CD4-positive, alpha-beta memory T cell (primary cell): ENCODE measurements at places on chromosomes 16 and 17.

DNA sequence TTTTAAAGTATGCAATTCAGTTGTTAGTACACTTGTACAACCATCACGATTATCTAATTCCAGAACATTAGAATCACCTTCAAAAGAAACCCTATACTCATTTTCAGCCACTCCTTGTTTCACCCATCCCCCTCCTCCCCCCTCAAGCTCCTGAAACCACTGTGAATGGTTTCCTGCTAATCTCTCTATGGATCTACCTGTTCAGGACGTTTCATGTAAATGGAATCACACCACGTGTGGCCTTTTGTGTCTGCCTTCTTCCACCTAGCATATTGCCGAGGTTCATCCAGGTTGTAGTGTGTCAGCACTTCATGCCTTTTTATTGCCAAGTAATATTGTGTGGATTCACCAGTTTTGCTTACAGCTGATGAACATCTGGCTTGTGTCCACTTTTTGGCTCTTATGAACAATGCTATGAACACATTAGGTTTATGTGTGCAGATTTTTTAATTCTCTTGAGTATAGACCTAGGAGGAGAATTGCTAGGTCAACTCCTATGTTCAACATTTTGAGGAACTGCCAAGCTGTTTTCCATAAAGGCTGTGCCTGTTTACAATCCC, 17.8 kb downstream of the EIF4A3 start:
- H3K4me3 ChIP-seq = no peak overlapping the region
- no peak overlapping the region for H3K27ac ChIP-seq
- H3K4me1 ChIP-seq = no peaks in the 10 kb centered on the region
- H3K27me3 ChIP-seq = no peaks in the 10 kb centered on the region

DNA sequence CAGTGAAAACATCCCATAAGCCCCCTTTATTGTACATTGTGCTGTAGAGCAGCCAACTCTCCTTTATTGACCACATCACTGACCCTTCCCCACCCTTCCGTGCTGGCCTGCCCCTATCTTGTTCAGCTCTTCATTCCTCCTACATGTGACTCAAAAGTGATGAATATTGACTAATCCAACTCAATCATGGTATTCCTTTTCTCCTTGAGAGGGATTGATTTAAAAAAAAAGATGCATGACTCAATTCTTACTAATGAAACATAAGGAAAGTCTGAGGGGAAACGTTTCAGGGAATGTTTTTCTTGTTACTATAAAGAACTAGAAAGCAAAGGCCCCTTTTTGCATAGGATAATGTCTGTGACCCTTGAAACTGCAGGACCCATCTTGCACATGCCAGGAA, 125.2 kb upstream of the SOX9 start:
- H3K4me1 ChIP-seq = no peaks in the 10 kb centered on the region
- no peaks in the 10 kb centered on the region for H3K27me3 ChIP-seq
- DNase-seq = no peak
- no peak overlapping the region for H3K4me3 ChIP-seq
- no peaks in the 10 kb centered on the region for H3K36me3 ChIP-seq

DNA sequence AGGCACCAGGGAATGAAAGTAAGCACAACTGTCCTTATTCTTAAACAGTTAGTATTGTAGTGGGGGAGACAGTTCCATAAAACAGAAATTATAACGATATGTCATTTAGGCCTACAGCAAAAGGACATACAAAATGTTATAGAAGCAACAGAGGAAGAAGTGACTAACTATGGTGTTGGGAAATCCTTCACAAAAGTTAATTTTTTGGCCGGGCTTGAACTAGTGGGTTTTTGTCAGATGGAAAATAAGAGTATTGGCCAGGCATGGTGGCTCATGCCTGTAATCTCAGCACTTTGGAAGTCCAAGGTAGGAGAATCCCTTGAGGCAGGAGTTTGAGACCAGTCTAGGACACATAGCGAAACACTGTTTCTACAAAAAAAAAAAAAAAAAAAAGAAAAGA, 127.8 kb downstream of the SSH2 start:
- no peak overlapping the region for H3K4me3 ChIP-seq
- no peak for DNase-seq
- no peak overlapping the region for H3K27ac ChIP-seq
- H3K27me3 ChIP-seq = no peaks in the 10 kb centered on the region
- no peaks in the 10 kb centered on the region for H3K36me3 ChIP-seq

- no peak overlapping the region for H3K4me3 ChIP-seq
- no peak overlapping the region for H3K27ac ChIP-seq
- no peaks in the 10 kb centered on the region for H3K27me3 ChIP-seq
- peaks cover 11% of the 10 kb centered on the region for H3K4me1 ChIP-seq
- no peak for DNase-seq
These were observed 5.7 kb downstream of the KRT13 start for GRCh38 chr17:41499714-41500113.

DNA sequence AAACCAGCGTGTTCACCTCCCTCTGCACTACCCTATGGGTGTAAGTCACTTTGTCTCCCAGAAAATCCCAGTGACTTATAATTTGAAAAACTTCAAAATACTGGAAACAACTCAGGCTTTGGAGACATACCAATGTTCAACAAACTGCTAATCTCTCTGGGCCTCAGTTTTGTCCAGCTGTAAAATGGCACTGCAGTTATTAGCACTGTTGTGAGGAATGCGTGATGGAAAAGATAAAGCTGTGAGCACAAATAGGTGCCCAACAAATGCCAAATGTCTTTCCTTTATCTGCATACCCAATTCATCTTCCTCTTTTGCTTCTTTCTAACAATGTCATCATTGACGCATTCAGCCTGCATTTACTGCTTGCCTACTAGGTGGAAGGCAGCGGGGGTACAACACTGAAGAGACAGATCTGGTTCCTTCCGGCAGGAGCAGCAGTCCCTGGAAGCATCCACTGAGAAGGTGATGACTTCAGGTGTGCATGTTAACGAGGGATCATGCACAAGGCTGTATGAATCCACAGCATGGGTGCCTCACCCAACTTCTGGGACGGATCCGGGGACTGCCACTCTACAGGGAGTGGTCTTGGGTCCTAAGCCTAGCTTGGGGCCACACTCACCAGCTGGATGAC, 63.4 kb downstream of the CYTH1 start:
- no peaks in the 10 kb centered on the region for H3K36me3 ChIP-seq
- H3K4me1 ChIP-seq = peaks cover 100% of the 10 kb centered on the region
- peak overlapping the region; percentile 33 for H3K27ac ChIP-seq
- no peaks in the 10 kb centered on the region for H3K27me3 ChIP-seq

DNA sequence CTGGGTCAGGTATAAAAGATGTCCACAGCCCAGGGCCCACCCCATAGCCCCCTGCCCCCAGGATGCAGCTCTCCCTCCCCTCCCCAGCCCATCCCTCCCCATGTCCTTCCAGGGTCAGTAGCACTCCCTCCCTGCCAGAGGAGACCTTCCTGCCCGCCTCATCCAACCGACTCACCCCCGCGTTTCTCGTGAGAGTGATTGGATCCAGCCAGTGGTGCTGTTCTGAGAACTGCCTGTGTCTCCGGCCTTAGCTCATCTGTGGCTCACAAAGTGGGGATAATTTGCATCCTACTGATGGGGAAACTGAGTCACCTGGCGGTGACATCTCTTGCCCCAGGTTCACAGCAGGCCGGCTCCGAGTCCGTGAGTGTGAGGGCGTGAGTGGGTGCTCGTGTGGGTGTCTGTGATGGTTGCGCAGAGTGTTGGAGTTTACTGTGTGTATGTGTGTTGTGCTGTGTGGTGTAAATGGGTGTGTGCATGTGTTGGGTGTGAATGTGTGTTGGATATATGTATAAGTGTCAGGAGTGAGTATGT, 90.7 kb upstream of the GSE1 start:
- no peaks in the 10 kb centered on the region for H3K4me1 ChIP-seq
- H3K4me3 ChIP-seq = no peak overlapping the region
- H3K27me3 ChIP-seq = no peaks in the 10 kb centered on the region
- H3K27ac ChIP-seq = no peak overlapping the region

DNA sequence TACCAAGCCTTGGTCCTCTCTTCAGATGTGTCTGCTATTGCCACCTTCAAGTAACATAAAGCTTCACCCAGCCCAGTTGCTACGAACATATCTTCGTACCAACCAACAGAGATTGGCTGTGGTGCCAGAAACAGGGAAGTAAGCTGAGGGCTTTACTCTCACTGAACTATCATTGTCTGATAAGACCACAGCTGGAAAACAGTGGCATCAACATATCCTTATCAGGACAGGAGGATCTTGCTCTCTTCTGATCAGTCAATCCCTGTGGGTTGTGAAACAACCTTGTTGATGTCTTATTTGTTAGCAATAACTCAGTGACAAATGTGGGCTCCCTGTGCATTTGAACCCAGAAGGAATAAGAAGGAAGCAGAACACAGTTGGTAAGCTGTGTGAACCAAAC, 446.3 kb upstream of the MAF start:
- no peak for DNase-seq
- no peak overlapping the region for H3K4me3 ChIP-seq
- H3K27me3 ChIP-seq = no peaks in the 10 kb centered on the region
- H3K36me3 ChIP-seq = no peaks in the 10 kb centered on the region

- no peak overlapping the region for H3K4me3 ChIP-seq
- peak; percentile 26 for DNase-seq
- H3K27me3 ChIP-seq = peaks cover 10% of the 10 kb centered on the region
- H3K36me3 ChIP-seq = no peaks in the 10 kb centered on the region
These were observed 4.5 kb downstream of the PMP22 start for GRCh38 chr17:15260376-15261257.

GRCh38 chr17:57071991-57072944, 12.8 kb upstream of the AKAP1 start:
- no peaks in the 10 kb centered on the region for H3K36me3 ChIP-seq
- no peak overlapping the region for H3K27ac ChIP-seq
- no peaks in the 10 kb centered on the region for H3K27me3 ChIP-seq
- H3K4me1 ChIP-seq = no peaks in the 10 kb centered on the region
- H3K4me3 ChIP-seq = no peak overlapping the region

DNA sequence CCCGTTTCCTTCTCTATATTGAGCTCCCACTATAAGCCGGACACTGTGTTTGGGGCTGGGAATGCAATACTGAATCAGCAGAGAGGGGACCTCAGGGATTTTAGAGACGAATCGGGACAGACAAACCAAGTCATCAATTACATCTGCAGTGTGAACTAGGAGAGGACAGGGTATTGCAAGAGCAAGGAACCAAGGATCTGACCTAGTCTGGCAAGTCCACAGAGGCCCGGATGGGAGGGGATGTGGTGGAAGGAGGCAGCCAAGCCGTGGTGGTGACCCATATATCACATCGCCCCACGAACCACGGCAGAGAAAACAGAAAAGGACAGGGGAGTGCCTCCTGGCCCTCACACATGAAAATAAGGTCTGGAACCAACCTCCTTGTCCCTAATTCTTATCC, 28.1 kb upstream of the NXPH3 start:
- H3K36me3 ChIP-seq = no peaks in the 10 kb centered on the region
- no peak overlapping the region for H3K27ac ChIP-seq
- H3K4me3 ChIP-seq = no peak overlapping the region
- no peaks in the 10 kb centered on the region for H3K4me1 ChIP-seq
- no peaks in the 10 kb centered on the region for H3K27me3 ChIP-seq
- DNase-seq = no peak

DNA sequence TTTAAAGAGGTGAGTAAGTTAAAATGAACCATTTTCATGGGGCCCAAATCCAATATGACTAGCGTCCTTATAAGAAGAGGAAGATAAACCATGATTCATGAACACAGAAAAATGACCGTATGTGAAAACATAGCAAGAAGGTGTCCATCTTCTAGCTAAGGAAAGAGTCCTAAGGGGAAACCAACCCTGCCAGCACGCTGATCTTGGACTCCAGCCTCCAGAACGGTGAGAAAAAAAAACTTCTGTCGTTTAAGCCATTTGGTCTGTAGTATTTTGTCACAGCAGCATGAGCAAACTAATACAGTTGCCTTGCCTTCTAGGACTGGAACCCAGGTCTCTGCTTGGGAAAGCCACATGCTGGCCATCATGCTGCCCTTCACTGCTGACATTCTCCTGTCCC, 4.2 kb upstream of the TMEM132E start:
- no peak overlapping the region for H3K27ac ChIP-seq
- DNase-seq = no peak
- H3K36me3 ChIP-seq = no peaks in the 10 kb centered on the region
- peaks cover 4% of the 10 kb centered on the region for H3K4me1 ChIP-seq
- no peak overlapping the region for H3K4me3 ChIP-seq
- H3K27me3 ChIP-seq = peaks cover 34% of the 10 kb centered on the region

- DNase-seq = no peak
- no peaks in the 10 kb centered on the region for H3K36me3 ChIP-seq
- H3K27me3 ChIP-seq = no peaks in the 10 kb centered on the region
These were observed 4.7 kb downstream of the PDE6G start for GRCh38 chr17:81651692-81652091.

GRCh38 chr17:63764716-63765115, 8.7 kb downstream of the CCDC47 start:
- H3K4me3 ChIP-seq = no peak overlapping the region
- H3K27ac ChIP-seq = no peak overlapping the region
- DNase-seq = no peak
- H3K4me1 ChIP-seq = peaks cover 15% of the 10 kb centered on the region
- H3K27me3 ChIP-seq = no peaks in the 10 kb centered on the region
- peaks cover 44% of the 10 kb centered on the region for H3K36me3 ChIP-seq

DNA sequence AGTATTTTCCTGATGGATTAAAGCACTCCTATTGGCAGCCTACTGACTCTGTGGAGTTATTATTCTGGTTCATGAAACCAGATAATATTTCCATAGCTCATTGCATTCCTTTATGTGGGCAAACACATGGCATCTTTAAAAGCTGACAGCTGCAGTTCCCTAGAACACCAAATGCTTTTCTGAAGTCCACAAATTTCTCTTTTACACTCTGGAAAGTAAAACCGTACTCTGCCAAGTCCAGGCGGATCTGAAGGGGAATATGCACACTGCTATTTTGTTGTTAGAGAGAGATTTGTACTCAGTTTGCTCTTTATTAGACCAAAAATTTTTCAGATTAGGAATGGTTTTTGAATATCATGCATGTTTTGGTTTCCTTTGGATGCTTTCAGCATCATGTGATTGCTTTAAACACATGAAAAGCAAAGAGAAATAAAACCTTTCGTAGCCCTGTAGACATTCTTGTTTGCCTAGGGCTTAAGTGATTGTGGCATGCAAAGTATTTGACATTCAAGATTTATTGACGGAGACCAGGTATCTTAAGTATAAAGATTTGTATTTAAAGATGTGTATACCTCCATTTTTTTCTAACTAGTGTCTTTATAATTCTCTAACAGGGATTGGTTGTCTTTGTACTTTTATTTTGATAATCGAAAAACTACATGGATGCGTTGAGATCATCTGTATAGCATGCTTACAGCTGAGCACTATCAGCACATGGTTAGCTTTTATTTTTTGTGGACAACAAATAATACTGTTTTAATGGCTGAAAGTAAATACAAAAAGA, 19.5 kb downstream of the SEC14L1 start:
- H3K4me1 ChIP-seq = peaks cover 37% of the 10 kb centered on the region
- H3K4me3 ChIP-seq = no peak overlapping the region
- H3K36me3 ChIP-seq = no peaks in the 10 kb centered on the region
- no peaks in the 10 kb centered on the region for H3K27me3 ChIP-seq
- DNase-seq = no peak

- peaks cover 8% of the 10 kb centered on the region for H3K27me3 ChIP-seq
- DNase-seq = no peak
- peaks cover 13% of the 10 kb centered on the region for H3K4me1 ChIP-seq
- no peaks in the 10 kb centered on the region for H3K36me3 ChIP-seq
- H3K27ac ChIP-seq = no peak overlapping the region
- H3K4me3 ChIP-seq = no peak overlapping the region
These were observed 868 bp downstream of the FAM20A start for GRCh38 chr17:68600067-68600930.
